ENCODE measurements at places on chromosomes 4 and X.

GRCh38 chr4:132026166-132026565 is 1122.9 kb upstream of the PCDH10 start:
- no peak for DNase-seq

GRCh38 chr4:154998773-154999172 is 209.7 kb upstream of the NPY2R start:
- DNase-seq = no peak

DNA sequence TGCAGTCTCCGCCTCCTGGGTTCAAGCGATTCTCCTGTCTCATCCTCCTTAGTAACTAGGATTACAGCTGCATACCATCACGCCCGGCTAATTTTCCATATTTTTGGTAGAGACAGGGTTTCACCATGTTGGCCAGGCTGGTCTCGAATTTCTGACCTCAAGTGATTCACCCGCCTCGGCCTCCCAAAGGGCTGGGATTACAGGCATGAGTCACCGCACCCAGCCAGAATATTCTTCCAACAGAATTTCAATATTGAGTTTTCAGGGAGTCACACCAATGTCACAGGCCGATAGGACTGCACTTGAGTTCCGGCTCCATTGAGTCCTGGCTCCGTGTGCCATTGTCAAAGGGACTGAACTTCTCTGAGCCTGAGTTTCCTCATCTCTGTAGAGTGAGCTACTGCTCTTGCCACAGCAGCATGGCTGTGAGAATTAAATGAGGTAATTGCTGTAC is 82.9 kb downstream of the CLCN4 start:
- DNase-seq = no peak

- DNase-seq = no peak
Observed at GRCh38 chrX:28324321-28324721, 262.9 kb upstream of the IL1RAPL1 start.

GRCh38 chr4:105933083-105933482 is 37.8 kb downstream of the NPNT start:
- no peak for DNase-seq

- no peak for DNase-seq
Observed at GRCh38 chr4:108702960-108703359, 52.6 kb downstream of the OSTC start.

DNA sequence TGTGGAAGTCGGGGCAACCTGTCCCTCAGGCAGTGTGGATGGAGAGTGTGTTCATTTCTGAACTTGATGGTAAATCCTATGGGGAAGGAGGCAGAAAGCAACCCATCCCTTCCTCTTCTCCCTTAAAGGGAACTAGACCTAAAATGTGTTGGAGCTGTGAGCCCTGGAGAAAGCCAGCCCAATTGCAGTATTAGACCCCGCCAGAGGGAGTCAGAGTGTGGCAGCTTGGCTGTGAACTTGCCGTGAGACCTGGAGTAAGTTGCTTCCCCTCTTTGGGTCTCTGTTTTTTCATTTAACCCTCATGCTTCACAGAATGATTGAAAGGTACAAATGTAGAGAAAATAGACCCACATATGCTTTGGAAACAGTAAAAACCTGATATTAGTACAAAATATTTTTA is 108.7 kb upstream of the PAK3 start:
- DNase-seq = no peak

GRCh38 chr4:153522802-153523094 is 56.6 kb downstream of the TMEM131L start:
- DNase-seq = no peak

GRCh38 chr4:84681486-84682274 is 98.8 kb downstream of the CDS1 start:
- peak; percentile 63 for DNase-seq

DNA sequence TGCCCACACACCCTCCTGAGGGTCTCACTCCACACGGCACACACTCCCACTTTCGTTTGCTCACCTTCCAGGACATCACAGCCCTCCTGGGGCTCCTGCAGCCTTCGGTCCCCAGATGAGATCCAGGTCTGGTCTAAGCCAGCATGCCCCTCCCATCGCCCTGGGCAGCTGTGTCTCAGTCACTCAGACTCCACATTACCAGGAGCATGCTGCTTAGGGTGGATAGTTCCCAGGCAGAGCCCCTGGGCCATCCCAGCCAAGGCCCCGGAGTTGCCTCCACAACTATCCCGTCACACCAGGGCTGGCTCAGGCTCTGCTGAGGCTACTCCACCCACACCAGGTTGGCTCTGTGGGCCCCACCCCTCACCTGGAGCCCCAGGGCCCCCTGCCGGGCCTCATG is 50.4 kb upstream of the PSAPL1 start:
- DNase-seq = no peak

DNA sequence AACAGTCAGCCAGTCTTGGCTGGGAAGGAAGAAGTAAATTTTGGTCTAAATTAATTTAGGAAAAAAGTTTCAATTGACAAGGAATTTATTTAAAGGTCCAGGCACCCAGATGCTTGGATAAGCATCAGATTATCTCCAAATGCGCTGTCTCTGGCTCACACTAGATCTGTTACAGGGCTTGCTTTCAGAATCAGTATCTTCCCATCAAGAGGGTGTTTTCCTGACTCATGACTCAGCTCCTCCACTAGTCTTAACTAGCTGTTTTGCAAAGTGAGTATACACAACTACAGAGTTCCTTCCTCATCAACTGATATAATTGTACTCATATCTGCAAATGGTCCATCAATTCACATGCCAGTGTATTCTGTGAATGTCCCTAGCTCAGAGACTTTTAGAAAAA is 482.1 kb upstream of the CPEB2 start:
- no peak for DNase-seq

- DNase-seq = peak; percentile 48
Observed at GRCh38 chr4:55409468-55410171, 13.9 kb downstream of the TMEM165 start.

- no peak for DNase-seq
Observed at GRCh38 chr4:110633358-110634341, 10.8 kb upstream of the PITX2 start.

GRCh38 chr4:1113311-1114009 is at the start of gene RNF212:
Gene RNF212, minus strand, starts transcription at chr4:1113564. Its CDS starts 100 bp downstream, at chr4:1113464.
- DNase-seq = peak; percentile 66

DNA sequence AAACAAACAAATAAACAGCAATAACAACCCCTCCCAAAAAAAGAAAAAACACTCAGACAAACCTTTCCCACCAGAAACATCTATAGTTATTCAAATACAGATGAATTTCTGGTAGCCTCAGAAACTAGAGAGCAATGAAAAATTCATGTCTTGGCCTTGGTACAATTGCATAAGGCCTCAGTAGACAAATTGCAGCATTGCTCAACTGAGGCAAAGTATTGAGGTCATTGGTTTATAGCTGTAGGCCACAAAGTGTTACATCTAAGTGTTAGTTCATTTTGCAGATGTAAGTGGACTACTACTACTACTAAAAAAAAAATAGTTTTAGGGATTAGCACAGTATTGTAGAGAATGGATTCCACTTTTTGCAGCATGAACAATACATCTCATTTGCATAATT is 2268.3 kb downstream of the ARAP2 start:
- no peak for DNase-seq

- DNase-seq = no peak
Observed at GRCh38 chr4:186074189-186074588, 5.2 kb downstream of the TLR3 start.

GRCh38 chr4:38424151-38424871 is 239.7 kb upstream of the KLF3 start:
- DNase-seq = no peak

GRCh38 chrX:22409418-22409817 is 136.7 kb downstream of the CBLL2 start:
- DNase-seq = no peak

DNA sequence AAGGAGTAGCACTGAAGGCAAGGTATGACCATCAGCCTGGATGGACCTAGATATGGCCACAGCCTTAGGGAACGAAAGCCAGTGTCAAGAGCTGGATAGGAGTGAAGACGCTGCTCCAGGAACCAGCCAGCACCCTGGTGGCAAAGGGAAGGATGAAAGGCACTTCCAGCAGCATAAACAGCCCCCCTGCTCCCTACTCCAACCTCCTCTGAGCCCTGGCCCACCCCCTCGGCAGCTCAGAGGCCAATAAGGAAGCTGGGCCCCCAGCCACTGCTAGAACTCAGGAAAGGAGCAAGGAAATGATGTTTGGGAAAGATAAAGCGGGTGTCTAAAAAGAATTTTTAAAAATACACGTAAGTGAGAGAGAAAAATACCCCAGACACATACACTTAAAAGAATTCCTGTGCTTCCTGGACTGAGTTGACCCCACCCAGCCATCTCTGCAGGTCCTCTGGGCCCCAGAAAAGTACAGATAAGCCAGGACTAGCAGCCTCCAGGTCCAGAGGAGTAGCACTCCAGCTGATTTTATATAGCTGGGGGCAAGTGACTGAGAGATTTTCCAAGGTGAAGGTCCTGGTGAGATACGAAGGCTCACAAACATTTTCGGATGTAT is 170.4 kb downstream of the SHROOM4 start:
- no peak for DNase-seq

DNA sequence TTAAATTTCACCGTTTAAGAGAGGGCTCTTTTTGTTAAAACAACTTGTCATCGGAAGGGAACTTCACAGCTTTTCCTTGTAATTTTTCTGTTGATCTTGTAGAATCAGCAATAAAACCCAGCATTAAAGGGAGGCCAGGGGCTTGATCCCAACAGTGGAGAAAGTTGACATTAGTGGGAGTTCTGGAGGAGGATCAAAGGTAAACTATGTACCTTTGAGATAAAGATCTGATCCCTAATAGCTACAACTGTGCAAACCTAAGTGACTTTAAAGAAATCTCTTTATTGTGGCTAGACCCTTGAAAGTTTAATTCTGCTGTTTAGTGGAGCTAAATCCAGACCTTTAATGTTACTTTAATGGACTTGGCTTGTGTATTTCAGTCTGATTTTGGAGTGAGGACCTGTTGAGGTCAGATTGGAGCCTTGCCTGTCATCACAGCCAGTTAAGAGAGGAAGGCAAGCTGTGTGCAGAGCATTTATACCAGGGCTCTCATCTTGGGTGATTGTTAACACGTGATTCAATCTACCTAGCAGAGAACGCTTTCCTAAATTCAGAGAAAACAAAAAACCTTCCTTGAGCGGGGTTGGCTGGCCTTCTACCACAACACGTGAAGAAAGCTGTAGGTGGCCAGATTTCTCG is 1.7 kb downstream of the DOCK11 start:
- no peak for DNase-seq

- no peak for DNase-seq
Observed at GRCh38 chr4:148330161-148330560, 112.1 kb downstream of the NR3C2 start.

DNA sequence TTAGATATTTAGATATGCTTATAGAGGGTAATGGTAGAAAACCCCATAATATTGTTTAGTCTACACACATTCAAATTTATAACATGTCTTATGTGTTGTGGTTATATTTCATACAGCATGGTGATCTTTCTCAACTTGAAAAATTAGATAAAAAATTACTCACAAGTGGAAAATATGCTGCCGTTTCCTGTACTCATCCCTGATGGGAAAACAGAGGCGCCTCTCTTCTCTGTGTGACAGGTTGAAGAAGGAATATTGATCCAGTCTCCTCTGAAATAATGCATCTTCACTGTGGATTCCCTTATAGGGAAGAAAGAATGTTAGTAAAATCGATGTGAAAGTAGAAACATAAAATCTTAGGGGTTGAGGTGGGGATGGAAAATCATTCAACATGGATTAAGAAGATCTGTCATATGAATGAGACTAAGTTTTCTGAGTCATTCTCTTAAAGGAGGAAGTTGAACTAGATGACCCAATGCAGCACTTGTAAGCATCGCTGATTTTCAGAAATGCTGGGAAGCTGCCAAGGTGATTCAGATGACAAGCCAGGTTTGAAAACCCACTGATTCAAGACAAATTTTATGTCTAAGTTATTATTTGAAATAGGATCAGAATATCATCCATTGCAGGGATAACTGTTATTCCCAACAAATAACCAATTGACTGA is 70.7 kb downstream of the ANKRD50 start:
- no peak for DNase-seq

GRCh38 chrX:12972243-12972642 is 2.7 kb upstream of the TMSB4X start:
- no peak for DNase-seq

DNA sequence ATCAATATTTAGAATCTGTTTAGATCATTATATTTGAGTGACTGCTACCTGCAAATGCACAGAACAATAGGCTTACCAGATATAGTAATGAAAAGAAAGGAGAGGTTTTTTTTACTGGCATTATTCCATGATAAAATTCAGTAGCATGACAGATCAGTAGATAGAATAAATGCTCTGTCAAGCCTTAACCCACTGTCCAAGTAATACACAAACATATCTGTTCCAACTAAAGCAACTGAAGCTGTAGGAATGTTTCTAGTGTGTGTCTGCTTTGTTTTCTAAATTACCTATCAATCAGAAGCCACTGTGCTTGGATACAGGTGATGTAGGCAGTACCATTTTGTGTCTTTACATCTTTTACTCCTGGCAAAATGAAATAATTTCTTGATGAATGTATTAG is 604.6 kb downstream of the PCDH7 start:
- no peak for DNase-seq

DNA sequence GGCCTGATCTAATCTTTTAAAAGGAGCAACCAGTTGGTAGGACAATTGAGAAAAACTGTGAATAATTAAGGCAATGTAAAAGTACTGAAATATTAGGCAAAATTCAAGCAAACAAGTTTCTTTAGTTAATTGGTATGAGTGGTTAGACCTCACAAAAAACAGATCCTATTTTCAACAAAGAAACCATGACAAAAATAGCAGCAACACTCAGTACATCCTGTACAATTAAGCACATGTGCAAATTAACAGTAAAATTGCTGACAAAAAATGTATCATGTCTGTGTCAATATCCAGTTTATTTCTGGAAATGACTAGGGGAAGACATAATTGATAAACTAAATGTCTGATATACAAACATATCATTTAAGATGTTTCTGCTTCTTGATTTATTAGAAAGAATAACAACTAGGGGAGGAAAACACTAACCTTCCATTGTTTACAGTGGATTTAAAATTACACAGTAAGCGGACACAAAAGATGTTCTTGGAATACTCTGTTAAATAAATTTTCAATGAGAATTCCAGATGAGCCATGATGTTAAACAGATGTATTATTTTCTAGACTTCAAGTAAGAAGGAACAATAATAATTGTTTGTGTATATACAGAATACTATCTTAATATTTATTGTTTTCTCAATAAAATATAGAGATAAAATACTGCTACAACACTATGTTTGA is 638.9 kb downstream of the SPRY1 start:
- no peak for DNase-seq

DNA sequence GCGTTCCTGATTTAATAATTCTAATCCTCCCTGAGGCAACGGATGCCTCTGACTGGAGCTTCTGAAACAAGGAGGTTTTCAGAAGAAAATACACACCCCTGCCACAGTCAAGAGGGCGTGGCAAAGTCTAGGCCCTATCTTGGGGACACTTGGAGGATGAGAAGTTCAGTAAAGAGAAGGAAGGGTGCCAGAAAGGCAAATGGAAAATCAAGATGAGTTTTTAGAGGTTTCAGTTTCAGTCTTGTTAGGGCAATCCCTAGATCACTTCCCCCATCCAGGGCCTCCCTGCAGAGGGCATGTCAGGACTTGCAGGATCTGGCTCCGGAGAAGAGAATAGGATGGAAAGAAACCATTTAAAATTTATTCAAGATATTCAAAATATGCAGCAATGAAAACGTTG is 28.5 kb upstream of the FGF2 start:
- DNase-seq = peak; percentile 78

- DNase-seq = peak; percentile 44
Observed at GRCh38 chr4:108651014-108651791, 804 bp downstream of the OSTC start.

GRCh38 chrX:121755541-121755940 is 708.1 kb downstream of the GLUD2 start:
- DNase-seq = no peak
